ENCODE measurements at places on chromosomes 2 and 18.

- peak; percentile 87 for DNase-seq
Measured at GRCh38 chr2:11248-11941, 34.9 kb downstream of the FAM110C start.

DNA sequence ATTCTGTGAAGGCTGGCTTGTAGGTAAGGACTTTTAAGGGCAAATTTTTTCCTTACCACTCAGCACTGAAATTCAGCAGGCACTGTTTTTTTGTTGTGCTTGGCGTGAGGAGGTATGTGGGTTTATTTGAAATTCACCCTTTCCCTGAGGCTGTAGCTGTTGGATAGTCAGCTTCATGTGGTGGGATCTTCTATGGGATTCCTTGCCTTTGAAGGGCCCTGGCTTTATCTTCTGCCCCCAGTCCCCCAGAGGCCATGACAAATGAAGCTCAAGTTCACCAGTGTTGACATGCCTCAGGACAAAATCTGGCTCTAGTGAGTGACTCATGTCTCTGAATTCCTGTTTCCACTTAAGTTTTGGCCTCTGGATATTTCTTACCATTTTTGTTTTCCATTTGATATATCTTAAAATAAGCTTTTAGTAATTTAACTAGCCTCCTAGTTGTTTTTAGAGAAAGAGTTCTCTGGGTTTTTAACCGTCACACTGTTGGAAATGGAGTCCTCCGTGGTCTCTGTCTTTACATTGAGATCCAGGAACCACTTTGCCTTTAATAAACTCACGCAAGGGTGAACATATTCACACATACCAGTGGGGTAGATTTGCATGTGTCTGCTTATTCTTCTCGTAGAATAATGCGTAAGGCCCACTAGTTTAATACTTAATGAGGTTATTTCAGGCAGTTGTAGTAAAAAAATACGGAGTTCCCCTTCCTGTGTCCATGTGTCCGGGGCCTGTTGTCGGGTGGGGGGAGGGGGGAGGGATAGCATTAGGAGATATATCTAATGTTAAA lies 211.1 kb upstream of the FAM98A start:
- DNase-seq: no peak

DNA sequence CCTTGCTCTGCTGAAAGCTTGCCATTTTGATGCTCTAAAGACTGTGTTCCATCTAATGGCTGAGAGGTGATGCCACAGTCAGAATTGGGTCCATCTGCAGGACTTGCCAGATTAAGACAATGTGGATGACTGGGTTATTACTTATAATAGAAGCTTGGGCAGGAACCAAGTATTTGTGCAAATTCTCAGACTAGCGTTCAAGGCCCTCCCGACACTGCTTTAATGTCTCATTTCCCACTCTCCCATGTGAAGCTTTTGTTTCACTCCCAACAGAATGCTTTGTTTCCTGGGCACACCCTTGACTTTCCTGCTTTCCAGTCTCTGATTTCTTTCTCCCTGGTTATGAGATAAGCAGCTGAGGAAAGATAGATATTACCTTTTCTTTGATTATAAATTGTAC lies 215.8 kb downstream of the KCNS3 start:
- no peak for DNase-seq

GRCh38 chr2:170716851-170717598 lies 1.9 kb downstream of the SP5 start:
- peak; percentile 69 for DNase-seq

DNA sequence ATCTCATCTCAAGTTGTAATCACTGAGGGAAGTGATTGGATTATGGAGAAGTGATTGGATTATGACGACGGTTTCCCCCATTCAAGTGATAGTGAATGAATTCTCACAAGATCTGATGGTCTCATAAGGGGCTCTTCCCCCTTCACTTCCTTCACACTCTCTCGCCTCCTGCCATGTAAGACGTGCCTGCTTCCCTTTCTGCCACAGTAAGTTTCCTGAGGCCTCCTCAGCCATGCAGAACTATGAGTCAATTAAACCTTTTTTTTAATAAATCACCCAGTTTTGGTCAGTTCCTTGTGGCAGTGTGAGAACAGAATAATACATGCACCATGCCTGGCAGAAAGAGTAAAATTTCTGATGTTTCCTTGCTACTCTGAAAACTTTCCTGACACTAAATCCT lies 36.6 kb downstream of the CEP68 start:
- DNase-seq: no peak

DNA sequence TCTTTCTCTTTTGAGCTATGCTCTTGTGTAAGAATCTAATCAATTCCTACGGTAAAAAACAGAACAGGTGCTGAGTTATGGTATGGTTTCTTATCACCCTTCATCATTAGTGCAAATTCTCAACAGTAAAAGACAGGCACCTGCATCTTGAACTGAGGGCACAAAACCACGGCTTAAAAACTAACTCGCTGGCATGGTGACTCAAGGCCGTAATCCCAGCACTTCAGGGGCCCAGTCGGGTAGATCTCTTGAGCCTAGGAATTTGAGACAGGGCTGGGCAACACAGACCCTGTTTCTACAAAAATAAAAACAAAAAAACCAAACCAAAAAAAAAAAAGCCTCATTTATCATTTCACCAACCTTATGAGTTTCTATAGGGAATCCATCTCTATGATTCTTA lies 33.3 kb downstream of the THAP4 start:
- DNase-seq: no peak

All from activated effector memory CD4-positive, alpha-beta T cell treated with anti-CD3 and anti-CD28 coated beads, Interleukin-2, amount 50 U/mL, for 16 hours (primary cell).